Ascending aorta (tissue), 2 donors: ENCODE measurements at places on chromosomes 4 and X. TPM values are rescaled to one million over a fixed set of nuclear protein-coding genes. Genes with fewer than 3 reads are reported as not detected.
A peak's percentile ranks its signal among the peaks of the same experiment; 100 is the strongest.

DNA sequence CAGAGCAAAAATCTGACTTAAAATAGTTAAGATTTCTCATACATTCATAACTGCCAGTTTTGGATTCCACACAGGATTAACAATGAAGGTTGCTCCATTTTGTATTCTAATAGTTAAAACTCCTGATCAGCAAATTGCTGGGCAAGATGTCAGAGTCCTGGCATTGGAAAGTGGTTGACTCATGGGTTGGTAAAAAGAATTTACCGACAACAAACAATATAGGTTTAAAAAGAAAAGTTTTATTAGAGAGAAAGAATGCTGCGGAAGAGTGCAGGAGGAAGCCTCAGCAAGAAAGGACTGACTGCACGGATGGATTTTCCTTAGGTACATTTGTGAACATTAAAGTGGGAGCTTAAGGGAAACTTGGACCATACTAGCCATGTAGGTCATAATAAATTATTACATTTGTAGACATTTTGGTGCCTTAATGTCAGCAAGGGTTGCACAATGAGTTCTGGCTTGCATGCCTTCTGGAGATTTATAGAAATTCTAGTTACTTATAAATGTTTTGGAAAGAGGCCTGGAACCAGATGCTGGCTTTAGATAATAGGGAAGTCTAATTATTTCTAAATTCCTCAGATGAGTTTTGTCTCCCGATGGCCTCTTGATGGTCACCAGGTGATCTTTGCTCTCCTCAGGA, 25.4 kb upstream of the IL2 start:
- no peak for DNase-seq

- no peak for DNase-seq
Measured at GRCh38 chrX:68234171-68234910, 199.0 kb downstream of the OPHN1 start.

The TLR2 gene
- 19.1 TPM for total RNA-seq

The PROM1 gene
- total RNA-seq = 7.2 TPM

GRCh38 chrX:69813677-69814076, 197.8 kb downstream of the EDA start:
- no peak for DNase-seq

The NOA1 gene
- 36.6 TPM for total RNA-seq

- no peak for DNase-seq
Measured at GRCh38 chr4:125283707-125284279, 31.0 kb upstream of the FAT4 start.

DNA sequence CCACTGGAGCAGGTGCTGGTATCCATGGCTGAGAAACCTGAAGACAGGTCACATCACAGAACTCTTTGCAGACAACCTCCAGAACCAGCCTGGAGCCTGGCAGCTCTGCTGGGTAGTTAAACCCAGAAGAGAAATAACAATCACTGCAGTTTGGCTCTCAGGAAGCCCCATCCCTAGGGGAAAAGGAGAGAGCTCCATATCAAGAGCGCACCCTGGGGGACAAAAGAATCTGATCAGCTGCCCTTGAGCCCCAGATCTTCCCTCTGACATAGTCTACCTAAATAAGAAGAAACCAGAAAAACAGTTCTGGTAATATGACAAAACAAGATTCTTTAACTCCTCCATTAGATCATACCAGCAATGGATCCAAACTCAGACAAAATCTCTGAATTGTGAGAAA, 823.2 kb upstream of the FRG1 start:
- DNase-seq = no peak

GRCh38 chr4:184408684-184409081, 65.7 kb downstream of the IRF2 start:
- DNase-seq = no peak

GRCh38 chr4:76729980-76730379, 168.0 kb downstream of the SOWAHB start:
- no peak for DNase-seq

DNA sequence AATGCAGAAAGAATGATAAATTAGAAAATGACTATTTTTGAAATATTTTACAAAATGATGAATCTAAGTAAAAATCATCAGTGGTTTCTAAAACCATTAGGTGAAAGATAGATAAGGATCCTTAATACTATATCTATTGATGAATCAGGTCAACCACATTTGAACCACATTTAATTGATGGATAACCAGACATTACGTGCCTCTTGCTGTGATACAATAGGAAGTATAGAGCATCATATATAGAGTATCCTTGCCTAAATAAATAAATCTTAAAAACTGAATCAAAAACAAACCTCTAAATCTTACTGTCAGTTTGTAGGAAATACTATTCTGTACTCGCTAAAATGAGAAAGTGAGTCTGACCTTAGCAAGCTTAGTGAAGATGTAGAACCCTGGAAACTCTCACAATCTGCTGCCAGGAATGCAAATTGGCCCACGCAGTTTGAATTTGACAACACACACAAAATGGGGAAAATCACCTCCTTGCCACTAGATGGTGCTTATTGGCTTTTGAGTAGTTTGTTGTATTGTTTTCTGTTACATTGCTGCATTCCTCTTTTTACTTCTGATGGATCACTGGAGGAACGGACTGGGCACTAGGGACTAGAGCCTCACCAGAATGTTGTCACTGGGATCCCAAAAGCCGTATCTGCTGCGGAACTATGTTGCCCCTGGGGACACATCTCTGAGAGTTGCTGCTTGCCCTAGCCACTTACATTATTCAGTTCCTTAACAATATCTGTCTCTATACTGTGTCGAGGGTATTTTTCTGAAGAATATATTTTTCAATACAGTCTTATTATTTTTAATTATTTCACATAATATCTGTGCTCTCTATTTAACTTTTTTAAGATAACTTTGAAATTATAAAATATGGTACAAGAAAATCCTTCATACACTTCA, 25.4 kb upstream of the SLAIN2 start:
- no peak for DNase-seq

- no peak for DNase-seq
Measured at GRCh38 chr4:141101511-141101910, 31.8 kb downstream of the RNF150 start.

GRCh38 chrX:21700967-21701366, 42.8 kb upstream of the KLHL34 start:
- DNase-seq = no peak

GRCh38 chrX:47751670-47752069, 85.0 kb upstream of the ZNF81 start:
- no peak for DNase-seq

The AMER1 gene
- 3.9 TPM for total RNA-seq

DNA sequence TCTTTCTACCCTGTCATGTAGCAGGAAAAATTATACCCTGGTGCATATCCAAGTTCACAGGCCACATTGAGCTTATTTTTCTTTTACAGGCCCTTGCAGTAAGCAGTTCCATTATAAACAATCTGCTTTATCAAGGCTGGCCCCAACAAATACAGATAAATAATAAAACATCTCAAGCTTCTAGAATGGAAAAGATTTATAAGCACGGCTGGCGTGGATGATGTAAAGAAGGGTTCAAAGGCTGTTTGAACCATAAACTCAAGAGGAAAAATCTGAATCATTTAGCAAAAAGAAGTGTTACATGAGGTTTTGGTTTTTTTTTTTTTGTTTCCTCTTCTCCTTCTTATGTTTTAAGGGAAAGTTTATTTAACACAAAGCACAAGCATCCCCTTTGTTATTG, 109.7 kb downstream of the UNC5C start:
- no peak for DNase-seq

The CHRNA9 gene
- not detected for total RNA-seq

The MAGEB6 gene
- total RNA-seq = not detected

GRCh38 chr4:1604706-1605205, 79.4 kb downstream of the FAM53A start:
- DNase-seq = no peak

DNA sequence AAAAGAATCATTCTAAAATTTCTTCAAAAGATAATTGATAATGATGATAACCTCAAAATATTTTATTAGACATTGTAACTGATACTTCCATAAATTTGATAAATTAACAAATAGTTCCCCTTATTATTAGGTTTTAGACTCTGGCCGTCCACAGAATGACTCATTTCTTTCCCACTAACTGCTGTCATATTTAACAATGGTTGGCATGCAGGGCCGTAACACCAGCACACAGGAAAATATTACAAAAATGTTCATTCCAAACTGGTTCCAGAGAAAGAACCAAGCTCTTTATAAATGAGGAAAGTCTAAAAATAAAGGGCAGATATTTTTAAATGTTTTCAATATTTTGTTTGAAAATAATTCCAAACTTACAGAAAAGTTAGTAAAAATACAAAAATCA, 28.2 kb downstream of the WDFY3 start:
- DNase-seq = no peak

GRCh38 chr4:472881-473569, 25.9 kb downstream of the ZNF721 start:
- no peak for DNase-seq

DNA sequence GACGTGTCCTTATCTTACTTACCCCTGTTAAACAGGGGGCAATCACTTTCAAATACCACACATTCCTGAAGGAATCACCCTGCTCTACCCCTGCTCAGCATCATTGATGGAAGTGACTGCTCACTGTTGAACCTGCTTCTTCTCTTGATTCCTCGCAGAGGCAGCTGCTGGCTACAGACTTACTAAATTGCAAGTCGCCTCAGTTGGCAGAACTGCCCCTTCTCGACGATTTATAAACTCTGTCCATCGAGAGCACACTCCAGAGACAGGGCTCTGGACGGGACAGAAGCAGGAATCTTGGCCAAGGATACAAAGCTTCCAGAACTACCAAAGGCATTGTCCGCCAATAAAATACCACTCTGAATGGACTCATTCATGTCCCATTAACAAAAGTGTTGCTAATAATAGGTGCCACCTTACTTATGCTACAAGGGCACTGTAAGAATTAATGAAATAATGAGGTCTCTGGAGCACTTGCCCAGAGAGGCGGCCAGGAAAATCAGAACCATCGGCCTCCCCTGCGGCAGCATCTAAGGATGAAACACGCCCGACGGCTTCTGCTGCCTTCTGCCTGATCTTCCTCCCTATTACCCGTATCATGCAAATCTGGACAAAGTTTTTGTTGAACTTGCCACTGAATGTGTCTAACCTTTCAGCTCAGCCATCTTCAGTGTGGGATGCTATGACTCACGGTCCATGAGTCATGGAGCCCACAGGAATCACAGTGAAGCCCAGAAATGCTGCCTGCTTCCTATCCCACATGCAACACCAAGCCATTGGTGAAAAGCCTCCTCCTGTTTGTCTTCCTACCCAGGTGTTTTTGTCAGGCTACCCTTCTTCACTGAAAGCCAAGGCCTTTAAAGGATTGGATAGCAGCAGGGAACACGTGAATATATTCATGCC, 164.9 kb downstream of the MAML3 start:
- peak; percentile 33 for DNase-seq

DNA sequence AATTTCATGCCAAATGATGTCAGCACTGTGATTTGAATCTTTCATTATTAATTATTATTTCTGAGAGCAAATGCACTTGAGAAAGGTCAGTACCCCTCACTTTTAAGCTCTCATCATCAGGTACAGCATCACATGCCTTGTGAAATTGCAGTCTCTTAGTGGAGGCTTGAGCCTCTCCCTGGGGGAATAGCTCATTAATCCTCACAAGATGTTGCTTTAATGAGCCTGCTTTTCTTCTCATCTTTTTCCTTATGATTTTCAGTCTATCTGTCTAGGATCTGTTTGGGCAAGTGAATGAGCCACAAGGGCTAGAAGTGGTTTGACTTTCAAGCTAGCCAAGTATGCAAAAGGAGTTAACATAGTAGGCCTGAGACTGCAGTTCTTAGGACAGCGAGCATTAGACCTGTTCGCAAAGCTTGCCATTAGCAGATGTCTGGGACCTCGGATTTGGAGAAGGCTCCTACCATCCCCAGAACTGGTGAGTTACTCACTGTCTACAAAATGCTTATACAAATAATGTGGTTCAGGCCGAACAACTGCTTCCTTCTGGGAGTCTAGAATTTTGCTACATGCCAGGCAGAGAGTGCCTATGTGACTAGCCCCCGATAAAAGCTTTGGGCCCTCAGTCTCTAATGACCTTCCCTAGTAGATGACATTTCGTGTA, 174.5 kb downstream of the IL15 start:
- no peak for DNase-seq

- no peak for DNase-seq
Measured at GRCh38 chr4:176874721-176875445, 82.2 kb upstream of the VEGFC start.

The AREG gene
- total RNA-seq = 4.0 TPM

The TMEM33 gene
- total RNA-seq = 65.1 TPM

The AKAP17A gene
- total RNA-seq = 74.0 TPM

- no peak for DNase-seq
Measured at GRCh38 chr4:104591510-104591911, 96.8 kb upstream of the CXXC4 start.

GRCh38 chr4:100823066-100823992, 305.5 kb upstream of the EMCN start:
- no peak for DNase-seq

DNA sequence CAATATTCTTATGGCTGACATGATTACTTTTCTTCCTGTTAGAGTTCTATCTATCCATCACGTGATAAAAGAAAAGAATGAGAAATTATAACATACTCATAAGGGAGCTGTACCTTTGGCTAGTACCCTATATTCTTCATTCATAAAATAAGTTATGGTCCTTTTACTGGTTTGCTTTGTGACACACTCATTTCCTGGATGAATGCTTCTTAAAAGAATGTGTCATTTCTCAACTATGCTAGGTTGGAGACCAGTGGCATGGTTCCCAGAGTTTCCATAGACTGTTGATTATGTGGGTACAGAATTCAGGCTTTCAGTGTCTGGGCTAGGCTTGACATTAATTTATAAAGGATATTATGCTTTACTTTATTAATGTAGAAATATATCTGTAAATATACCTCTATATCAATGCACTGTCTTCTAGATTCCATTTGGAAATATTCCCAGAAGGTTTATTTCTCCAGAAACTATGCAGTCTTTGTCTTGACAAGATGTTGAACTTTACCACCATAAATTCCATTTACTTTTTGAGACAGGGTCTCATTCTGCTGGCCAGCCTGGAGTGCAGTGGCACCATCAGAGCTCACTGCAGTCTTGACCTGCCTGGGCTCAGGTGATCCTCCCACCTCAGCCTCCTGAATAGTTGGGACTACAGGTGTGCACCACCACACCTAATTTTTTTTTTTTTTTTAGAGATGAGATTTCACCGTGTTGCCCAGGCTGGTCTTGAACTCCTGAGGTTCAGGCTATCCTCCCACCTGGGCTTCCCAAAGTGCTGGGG, 23.8 kb downstream of the NUDT6 start:
- DNase-seq = no peak

GRCh38 chr4:70505151-70505748, 13.1 kb upstream of the AMTN start:
- DNase-seq = peak; percentile 67
